Stimulated activated CD8-positive, alpha-beta memory T cell treated with anti-CD3 and anti-CD28 coated beads, Interleukin-2, amount 100 ng/mL, for 1 hour (primary cell): ENCODE measurements at places on chromosomes 7 and 10.

GRCh38 chr10:99598781-99599509 is 21.3 kb downstream of the SLC25A28 start:
- DNase-seq, result no peak

- no peak for DNase-seq
These were observed 52.3 kb downstream of the MKI67 start for GRCh38 chr10:128073890-128074289.

DNA sequence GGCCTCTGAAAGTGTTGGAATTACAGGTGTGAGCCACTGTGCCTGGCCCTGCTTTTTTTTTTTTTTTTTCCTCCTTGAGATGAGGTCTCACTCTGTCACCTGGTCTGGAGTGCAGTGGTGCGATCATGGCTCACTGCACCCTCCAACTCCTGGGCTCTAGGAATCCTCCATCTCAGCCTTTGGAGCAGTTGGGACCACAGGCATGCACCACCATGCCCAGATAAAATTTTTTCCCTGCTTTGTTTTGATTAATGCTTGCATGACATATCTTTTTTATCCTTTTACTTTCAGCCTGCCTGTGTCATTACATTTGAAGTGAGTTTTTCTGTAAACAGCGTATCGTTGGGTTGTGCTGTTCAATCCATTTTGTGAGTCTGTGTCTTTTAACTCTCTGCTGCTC is 97.0 kb downstream of the ANKRD61 start:
- DNase-seq, result no peak

DNA sequence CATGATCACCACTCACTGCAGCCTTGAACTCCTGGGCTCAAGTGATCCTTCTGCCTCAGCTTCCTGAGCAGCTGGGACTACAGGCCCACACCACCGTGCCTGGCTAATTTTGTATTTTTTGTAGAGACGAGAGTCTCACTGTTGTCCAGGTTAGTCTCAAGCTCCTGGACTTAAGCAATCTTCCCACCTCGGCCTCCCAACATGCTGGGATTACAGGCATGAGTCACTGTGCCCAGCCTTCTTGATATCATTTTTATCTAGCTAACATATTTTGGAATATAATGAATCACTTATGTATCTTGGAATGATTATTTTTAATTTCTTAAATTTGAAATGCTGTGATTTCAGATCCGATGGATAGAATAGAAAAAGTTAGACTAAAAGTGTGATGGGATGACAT is 18.4 kb downstream of the ARL4A start:
- no peak for DNase-seq

GRCh38 chr10:112448888-112449287 is 1.9 kb downstream of the VTI1A start:
- DNase-seq, result no peak

DNA sequence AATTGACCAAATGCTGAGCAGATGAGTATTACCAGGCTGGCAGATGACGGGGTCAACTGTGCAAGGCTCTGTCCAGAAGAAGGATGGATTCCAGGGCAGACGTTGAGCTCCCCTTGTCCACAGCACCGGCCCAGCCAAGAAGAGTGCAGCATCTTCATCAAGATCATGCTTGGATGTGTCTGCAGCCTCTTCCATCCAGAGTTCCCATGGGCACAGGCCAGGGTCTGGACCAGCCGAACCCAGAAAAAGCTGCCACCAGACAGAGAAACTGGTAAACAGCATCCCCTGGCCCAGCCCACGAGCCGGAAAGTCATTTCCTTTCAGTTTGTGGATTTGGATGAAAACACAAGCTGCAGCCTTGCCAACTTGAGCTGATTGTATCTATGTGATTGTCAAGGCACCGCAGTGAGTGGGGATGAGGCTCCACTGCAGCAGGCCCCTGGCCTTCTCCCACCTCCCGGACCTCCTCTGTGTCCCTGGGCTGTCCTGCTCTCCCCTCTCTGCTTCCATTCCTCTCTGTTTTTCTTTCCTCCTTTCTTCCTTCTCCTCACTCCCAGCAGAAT is 321.8 kb downstream of the TCERG1L start:
- DNase-seq, result no peak

- DNase-seq, result no peak
These were observed 923 bp upstream of the FGL2 start for GRCh38 chr7:77200542-77200941.

- DNase-seq, result no peak
These were observed 182.6 kb upstream of the CXCL12 start for GRCh38 chr10:44567471-44567870.

- peak; percentile 41 for DNase-seq
These were observed 90.1 kb upstream of the NFE2L3 start for GRCh38 chr7:26061678-26062603.

DNA sequence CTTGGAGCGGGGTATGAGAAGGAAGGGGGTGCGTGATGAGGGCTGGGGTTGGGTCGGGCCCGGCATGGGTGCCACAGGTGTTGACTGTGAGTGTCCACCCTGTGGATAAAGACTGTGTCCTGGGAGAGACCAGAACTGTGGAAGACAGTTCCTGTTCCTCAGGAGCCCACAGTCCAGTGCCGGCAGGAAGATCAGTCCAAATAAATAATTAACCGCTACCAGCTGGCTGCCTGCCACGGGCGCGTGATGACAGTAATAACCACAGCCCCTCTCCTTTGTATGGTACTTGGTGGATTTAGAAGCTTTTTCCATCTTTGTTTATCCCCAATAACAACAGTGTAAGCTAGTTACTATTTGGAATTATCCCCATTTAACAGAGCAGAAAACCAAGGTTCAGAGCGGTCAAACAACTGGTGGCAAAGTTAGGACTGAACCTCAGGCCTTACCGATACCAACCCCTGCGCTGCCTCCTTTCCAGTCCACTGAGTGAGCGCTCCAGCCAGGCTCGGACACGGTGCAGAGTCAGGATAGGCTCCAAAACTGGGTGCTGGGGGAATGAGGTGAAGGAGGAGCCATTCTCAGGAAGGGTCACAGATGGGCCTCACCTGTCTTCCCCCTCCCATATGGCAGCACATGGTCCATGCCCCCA is 5.1 kb downstream of the ZMIZ1 start:
- DNase-seq, result no peak

- DNase-seq, result no peak
These were observed 5.8 kb downstream of the MCU start for GRCh38 chr10:72697716-72698115.

GRCh38 chr7:171364-171904 is 20.9 kb upstream of the FAM20C start:
- no peak for DNase-seq

GRCh38 chr10:97454330-97455036 is 8.5 kb downstream of the ZDHHC16 start:
- no peak for DNase-seq

GRCh38 chr10:59000162-59000825 is 176.1 kb upstream of the PHYHIPL start:
- DNase-seq, result no peak

- DNase-seq, result no peak
These were observed 212.3 kb upstream of the SLC26A5 start for GRCh38 chr7:103658055-103659005.
